ENCODE measurements at places on chromosomes 6 and 20.

- no peak for DNase-seq
Observed at GRCh38 chr20:3046677-3047462, 1.0 kb downstream of the MRPS26 start.

GRCh38 chr6:53199156-53199555 lies 50.5 kb upstream of the GCM1 start:
- no peak for DNase-seq

DNA sequence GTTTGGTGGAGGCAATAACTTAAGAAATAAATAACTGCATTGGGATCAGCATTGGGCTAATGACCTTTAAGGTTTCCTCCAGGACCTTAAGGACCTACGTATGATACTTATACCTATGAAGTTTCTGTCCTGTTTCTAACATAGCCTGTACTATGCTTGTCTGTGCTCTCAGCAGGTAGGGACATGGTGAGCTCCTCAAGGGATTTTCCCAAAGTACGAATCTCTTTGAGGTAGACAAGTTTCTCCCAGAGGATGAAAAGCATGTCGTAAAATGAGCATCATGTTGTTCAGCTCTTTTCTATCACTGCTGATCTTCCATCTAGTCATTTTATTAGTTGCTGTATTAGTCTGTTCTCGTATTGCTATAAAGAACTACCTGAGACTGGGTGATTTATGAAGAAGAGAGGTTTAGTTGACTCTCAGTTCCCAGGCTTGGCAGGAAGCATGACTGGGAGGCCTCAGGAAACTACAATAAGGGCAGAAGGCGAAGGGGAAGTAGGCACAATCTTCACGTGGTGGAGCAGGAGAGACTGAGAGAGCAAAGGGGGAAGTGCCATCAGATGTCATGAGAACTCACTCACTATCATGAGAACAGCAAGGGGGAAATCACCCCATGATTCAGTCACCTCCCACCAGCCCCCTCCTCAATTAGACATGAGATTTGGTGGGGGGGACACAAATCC lies 77.8 kb upstream of the TGM3 start:
- no peak for DNase-seq

DNA sequence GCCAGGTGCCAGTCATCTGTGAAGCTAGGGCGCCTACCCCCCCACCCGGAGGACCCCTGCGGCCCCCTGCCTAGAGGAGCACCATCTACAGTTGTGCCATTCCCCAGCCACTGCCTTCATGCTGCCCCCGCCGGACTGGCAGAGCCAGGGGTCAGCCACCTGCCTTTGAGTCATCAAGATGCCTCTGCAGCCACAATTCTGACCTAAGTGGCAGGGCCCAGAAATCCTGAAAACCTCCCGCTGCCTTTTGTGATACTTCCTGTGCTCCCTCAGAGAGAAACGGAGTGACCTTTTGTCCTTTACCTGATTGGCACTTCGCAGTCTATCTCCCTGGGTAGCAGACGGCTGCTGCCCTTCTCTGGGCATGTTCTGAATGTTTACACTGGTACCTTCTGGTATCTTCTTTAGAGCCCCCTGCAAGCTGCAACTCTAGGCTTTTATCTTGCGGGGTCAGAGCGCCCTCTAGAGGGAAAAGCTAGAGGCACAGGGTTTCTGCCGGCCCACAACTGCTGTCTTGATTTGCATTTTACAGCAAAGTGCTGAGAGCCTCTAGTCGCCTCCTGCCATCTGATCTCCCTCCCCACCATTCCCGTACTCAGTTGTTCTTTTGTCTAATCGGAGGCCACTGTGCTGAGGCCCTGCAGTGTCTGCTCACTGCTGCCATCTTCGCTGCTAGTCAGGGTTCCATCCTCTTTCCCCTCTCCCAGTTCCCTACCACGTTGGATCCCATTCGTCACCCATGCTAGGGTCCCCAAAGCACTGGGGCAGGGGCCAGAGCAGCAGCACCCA lies 26.9 kb downstream of the SPATA2 start:
- DNase-seq: peak; percentile 39

- DNase-seq: no peak
Observed at GRCh38 chr20:507006-507758, 36.4 kb downstream of the CSNK2A1 start.

GRCh38 chr6:31308845-31309175 lies 36.9 kb upstream of the HLA-C start:
- DNase-seq: no peak

- DNase-seq: no peak
Observed at GRCh38 chr6:170081556-170081955, 209.3 kb downstream of the DLL1 start.

GRCh38 chr6:28725890-28726348 lies 197.9 kb downstream of the TRIM27 start:
- DNase-seq: no peak

All from activated CD4-positive, alpha-beta T cell treated with anti-CD3 and anti-CD28 coated beads for 24 hours (primary cell).